ENCODE measurements at places on chromosomes 7 and 10.

- no peak for DNase-seq
Measured at GRCh38 chr10:113665806-113666354, 2.0 kb upstream of the NRAP start.

DNA sequence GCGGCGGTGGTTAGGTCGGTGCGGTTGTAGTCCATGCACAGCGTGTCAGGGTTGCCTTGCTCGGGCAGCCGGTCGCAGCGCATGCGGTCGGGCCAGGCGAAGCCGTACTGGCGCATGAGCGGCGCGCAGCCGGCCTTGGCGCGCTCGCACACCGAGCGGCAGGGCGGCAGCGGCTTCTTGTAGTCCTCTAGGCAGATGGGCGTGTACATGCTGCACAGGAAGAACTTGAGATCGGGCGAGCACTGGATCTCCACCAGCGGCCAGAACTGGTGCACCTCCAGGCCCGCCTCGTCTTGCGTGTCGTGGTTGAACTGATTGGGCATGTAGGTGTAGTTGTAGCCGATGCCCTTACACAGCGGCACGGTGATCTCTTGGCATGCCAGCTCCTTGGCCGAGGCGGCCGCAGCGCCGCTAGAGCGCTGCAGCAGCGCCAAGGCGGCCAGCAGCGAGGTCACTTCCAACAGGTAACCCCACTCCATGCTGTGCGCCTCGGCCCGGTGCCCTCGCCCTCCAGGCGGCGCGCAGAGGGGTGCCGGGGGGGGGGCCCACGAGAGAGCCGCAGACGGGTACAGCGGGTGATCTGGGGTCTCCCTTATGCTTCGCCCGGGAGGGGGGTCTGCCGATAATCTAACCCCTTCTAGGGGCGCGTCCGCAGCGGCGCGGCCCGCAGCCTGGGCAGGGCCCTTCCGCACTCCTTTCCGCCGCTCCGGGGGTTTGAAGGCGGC is 983 bp downstream of the FZD8 start:
- DNase-seq = no peak

DNA sequence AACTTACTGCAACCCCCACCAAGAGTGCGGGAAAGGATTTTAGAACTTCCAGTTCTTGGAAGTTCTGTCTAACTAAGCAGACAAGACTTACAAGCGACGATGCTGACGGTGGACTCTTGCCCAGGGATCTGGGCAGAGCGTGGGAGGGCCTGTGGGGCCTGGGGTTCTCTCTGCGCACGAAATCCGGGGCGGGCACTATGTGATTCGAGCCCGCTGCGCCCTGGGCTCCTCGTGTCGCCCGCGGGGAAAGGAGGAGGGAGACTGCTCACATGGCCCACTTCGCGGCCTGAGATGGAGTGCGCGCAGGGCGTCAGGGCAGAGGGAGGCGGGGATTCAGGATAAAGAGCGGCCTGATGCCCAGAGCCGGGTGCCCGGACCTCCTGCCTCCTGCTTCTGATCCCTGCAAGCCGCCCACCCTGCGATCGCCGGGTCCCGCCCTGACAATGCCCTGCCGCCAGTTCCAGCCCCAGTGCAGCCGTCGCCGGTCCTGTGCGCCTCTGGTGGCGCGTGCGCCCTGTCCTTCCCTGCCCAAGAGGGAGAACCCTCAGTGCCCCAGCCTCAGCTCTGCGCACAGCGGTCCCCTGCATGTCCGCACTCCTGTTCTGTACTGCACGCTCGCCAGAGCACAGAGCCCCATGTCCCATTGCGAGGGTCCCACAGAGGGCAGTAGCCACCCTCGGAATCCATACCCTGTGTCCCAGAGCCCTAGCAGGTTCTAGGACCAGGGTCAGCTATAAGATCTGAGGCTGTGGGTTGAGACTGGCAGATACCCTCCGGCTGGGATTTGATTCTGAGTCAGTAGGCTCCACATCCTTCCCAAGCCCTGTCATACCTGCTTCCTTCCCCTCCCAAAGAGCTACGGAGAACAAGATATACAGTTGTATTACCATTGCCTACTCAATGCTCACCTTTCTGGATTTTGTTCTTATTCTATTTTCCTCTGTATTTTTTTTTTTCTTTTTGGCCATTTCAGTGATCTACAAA is 99.4 kb upstream of the TMEM106B start:
- DNase-seq = no peak

DNA sequence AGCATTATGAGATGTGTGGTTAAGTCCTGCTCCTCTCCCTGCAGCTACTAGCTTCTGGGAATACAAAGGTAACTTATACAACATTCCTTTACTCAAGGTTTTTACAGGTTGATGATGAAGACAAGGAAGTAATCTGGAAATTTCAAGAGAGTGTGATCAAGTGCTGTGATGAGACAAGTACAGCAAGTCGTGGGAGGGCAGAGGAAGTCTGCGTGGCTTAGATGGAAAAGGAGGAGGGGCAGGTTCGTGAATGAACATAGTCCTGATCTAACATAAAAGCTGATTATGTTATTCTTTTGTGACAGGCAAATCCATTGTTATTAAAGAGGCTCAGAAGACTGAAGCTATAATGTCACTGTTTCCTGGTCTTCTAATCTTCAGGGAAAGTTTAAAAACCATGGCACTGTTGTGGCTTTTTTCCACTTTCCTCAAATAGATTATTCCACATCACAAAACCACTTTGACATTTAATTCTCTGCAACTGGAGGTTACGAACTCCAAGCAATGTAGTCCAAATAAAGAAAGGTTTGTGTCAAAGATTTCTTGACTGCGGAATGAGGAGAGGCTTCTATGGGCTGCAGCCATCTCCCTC is 84.1 kb downstream of the CPXM2 start:
- no peak for DNase-seq

GRCh38 chr7:131502810-131503508 is 53.5 kb downstream of the PODXL start:
- DNase-seq = no peak

DNA sequence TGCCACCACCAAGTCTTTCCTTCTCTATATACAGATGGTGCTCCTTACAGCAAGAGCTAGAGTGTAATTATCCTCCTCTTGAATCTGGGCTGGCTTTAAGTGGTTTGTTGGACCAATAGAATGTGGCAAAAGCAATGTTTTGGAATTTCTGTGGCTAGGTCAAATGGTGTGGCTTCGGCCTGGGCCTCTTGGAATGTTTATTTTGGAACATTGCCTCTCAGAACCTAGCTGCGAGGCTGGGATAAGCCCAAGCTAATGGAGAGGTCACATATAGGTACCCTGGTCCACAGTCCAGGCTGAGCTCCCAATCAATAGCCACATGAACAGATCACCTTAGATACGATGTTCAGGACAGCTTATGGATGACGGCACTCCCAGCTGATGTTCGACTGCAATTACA is 556.7 kb downstream of the TYW1 start:
- DNase-seq = no peak

DNA sequence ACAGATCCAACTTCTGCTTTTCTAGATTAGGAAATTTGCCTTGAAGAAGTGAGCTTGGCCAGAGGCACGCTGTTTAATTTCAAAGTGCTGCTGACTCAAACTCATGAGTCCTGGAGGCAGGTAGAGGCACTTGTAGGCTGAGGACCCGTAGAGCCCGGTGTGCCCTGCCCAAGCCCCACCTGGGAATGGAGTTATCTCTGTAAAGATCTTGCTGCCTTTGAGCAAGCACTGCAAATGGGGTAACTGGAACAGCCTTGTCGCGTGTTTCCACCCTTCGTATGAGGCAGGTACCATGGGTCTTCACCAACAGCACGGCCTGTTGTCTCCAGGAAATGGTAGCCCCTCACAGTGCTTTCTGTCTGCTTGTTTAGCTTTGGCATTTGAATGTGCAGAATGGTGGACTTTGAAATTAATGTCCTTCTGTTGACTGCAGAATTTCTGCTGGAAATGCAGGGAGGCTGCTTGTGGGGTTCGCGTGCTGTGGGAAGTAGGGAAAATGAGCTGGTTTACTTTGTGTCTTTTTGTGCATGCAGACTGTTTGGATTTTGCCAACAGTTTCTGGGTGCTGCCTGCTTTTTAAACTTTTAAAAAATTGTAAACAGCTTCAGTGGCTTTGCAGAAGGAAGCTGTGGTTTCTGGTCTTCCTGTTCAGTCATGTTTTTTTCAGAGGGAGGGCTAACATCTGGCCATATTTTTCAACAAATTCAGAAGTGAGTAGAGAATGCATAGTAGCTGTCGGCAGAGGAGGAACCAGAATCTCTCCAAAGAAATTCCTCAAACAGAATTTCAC is 27.2 kb downstream of the CCM2 start:
- no peak for DNase-seq

GRCh38 chr7:38330039-38330438 is 56.6 kb upstream of the TARP start:
- DNase-seq = no peak

DNA sequence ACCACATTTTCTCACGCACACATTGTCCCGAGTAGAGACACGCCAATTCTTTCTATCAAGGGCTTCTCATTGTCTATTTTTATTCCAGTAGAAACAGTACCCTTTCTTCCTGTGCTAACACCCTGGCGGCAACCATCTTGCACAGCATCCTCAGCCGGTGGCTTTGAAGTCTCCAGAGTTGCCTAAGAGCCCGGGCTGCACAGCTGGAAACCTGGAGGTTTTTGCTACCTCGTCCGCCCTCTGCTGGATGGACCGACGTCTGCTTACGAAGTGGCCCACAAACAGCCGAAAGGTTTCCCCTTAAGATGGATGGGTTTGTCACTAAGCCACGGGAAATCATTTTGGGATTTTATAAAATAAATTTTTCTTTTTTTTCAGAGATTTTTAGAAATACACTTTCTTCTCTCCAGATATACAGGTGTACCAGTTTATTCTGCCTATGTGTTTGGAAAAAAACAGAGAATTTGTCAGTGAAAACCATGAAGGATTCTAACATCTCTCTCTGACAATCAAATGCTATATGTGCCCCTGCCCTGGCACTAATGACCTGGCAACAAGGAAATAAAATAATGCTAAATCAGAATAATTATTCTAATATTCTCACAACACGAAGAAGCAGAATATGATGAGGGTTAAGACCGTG is 81.8 kb upstream of the FAM204A start:
- peak; percentile 44 for DNase-seq

GRCh38 chr10:29328983-29329382 is 40.1 kb downstream of the LYZL1 start:
- no peak for DNase-seq

DNA sequence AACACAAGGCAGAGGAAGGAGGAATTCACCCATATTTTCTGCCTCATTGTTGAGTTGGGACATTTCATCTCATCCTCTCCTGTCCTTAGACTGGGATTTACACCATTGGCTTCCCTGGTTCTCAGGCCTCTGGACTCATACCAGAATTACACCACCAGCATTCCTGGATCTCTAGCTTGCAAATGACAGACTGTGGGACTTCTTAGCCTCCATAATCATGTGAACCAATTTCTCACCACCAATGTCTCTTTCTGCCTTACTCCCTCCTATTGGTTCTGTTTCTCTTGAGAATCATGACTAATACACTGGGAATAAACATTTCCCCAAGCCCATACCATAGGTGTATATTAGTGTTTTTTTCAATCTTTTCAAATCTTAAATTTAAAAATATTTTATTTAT is 2.9 kb upstream of the ZNF33A start:
- DNase-seq = no peak

GRCh38 chr10:113266147-113266546 is 286.7 kb upstream of the HABP2 start:
- DNase-seq = no peak

DNA sequence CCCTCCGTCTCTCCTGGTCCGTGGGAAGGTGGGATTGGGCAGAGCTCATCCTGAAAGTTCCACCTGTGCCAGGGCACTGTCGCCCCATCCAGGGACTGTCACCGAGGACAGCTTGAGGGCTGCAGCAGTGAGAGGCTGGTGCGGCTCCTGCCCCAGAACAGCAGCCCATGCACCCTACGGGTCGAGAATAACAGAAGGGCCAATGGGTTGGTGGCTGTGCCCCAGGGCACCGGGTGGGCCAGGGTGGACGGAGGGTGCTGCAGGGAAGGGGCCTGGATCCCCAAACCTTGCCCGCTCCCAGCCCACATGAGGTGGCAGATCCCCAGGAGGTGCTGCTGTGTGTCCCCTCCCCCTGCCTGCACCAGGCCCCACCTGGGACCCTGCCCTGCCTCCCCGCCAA is 23.9 kb downstream of the UNCX start:
- DNase-seq = no peak

DNA sequence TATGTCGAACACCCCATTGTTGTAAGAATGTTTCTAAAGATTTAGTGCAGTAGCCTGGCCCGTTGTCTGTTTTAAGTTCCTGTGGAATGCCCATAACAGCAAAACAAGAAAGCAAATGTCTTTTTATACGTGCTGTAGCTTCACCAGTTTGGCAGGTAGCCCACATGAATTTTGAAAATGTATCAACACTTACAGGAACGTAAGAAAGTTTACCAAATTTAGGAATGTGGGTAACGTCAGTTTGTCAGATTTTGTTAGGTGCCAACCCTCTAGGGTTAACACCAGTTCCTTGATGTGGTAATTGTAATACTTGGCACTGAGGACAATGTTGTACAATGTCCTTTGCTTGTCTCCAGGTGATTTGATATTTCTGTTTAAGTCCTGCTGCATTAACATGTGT is 3.2 kb upstream of the GIMAP4 start:
- DNase-seq = no peak

DNA sequence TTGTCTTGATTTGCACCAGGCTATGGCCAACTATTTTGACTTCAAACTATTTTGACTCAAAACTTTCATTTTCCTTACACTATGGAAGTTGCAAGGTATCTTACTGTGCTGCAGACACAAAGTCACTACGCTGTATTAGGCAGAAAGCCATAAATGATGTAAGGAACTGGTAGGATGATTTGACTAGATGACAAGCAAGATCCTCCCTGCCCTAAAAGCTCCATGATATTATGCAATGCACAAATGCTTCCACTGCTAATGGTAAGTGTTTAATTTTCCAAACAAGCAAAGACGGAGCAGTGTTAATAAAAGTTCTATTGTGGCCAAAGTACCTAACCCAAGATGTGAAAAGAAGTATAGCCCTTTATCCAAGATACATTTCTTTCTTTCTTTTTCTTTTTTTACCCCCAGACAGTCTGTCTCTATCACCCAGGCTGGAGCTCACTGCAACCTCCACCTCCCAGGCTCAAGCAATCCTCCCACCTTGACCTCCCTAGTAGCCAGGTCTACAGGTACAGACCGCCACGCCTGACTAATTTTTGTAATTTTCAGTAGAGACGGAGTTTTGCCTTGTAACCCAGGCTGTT is 98.2 kb downstream of the ANK3 start:
- no peak for DNase-seq

DNA sequence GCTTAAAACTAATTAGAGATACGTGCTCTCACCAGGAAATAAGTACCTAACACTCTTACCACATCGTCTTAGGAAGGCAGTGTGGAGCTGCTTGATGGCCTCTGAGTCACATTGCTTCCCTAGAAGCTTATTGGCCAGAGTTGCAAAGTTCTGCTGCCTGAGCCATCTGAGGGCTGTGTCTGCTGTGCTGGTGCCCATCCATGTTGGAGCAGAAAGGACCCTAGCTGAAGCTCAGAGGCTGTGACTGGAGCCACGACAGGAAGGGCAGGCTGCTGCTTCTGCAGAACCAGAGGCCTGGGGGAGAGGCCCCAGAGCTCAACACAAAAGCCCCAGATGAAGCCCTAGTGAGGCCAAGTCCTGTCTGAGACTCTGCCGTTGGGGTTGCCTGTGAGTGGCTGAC is 64.8 kb upstream of the IGFBP3 start:
- no peak for DNase-seq
